ENCODE measurements at places on chromosomes 13 and 19.

- DNase-seq: no peak
These were observed 24.8 kb downstream of the UPF1 start for GRCh38 chr19:18856385-18857126.

DNA sequence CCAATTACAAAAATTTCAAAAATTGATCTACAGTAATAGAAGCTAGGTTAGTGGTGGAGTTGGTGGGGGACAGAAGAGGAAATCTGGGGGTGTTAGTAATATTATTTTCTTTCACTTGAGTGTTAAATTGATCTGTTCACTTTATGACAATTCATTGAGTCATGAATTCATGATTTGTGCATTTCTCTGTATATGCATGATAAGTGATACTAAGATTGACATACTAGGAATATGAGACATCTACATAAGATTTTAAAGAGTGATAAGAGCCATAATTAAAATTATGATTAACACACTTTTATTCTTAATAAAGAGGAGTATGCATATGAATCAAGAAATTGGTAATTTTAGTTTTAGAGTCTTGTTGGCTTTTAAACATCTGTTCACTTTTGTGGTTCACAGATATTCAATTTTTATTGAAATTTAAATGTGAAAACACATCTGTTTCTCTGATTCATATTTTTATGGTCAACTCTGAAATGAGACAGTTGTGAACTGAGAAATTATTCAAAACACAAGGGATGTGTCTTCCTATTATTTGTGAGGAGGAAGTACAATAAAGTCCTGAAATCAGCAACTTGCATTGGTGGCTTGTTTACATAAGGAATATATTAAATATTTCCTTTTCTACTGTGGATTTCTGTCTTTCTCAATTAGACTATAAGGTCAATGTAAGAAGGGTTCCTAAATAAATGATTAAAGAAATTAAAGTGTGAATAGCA is 196.5 kb downstream of the ITGBL1 start:
- DNase-seq: no peak

- DNase-seq: no peak
These were observed 69.8 kb downstream of the KCNRG start for GRCh38 chr13:50085063-50085462.

GRCh38 chr19:47049307-47049700 is 880 bp upstream of the TMEM160 start:
- no peak for DNase-seq

DNA sequence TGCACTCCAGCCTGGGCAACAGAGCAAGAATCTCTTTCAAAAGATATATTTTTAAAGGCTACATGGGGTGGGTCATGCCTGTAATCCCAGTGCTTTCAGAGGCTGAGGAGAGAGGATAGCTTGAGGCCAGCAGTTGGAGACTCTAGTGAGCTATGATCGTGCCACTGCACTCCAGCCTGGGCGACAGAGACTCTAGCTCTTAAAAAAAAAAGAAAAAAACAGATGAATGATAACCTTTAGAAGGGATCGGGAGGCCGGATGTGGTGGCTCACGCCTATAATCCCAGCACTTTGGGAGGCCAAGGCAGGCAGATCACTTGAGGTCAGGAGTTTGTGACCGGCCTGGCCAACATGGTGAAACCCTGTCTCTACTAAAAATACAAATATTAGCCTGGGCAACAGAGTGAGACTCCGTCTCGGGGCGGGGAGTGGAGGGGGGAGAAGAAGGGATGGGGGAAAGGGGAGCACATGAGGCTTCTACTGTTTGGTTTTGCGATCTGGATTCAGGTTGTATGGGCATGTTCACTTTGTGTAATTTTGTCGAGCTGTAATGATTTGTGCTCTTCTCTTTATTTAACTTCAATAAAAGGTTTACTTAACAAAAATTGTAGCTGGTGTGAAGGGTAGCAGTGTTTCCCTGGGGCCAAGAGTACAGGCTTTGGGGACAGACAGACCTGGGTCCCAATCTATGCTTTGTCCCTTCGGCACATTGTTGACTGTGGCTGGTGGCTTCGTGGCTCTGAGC is 1.1 kb upstream of the PSMC4 start:
- no peak for DNase-seq

GRCh38 chr13:75481176-75482069 is 546 bp downstream of the TBC1D4 start:
- no peak for DNase-seq

DNA sequence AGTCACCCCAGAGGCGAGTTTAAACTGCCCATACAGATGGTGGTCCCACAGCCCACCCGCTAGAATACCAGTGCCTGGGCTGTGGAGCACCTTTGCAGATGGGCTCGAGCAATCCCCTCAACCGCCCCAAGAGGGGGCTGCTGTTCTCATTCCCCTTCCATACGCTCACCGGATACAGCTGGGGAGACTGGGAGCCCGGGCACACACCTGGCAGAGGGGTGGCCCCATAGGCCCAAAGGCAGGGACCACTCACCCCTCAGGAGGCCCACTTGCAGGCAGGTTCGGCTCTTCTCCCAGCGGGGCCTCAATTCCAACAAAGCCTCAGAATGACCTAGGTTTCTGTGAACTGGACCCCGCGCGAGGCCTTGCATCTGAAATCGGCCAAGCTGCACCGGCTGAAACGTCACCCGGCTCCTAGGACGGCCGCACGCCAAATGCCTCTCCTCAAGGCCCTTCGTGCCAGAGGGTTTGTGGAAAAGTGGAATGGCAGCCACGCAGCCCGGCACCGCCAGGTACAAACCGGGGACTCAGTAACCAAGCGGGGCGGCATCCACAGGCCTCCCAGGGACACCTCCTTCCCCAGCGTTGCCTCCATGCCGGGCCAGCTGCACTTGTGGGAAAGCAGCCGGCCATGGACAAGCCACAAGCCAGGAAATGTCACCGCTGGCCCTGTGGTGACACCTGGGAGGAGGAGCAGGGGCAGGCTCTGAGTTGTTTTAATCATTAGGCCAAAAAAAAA is 18.7 kb downstream of the MLLT1 start:
- DNase-seq: peak; percentile 25

DNA sequence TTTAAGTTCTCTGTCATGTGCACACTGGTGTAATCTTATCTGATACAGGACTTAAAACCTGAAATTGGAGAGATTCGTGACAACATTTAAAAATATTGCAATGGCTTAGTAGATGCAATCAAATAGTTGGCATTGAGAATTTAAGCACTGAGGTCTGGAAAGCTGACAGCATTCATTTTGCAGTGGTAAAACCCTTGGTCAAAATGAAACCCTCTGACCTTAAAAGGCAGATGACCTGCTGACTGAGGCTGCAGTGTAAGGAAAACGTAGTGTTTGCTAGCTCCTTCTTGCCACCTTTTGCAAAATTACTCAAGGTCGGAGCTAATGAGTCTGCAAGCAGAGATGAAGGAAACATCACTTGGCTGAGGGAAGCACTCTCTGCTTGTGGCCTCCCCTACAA is 150.6 kb downstream of the KCTD12 start:
- DNase-seq: no peak

DNA sequence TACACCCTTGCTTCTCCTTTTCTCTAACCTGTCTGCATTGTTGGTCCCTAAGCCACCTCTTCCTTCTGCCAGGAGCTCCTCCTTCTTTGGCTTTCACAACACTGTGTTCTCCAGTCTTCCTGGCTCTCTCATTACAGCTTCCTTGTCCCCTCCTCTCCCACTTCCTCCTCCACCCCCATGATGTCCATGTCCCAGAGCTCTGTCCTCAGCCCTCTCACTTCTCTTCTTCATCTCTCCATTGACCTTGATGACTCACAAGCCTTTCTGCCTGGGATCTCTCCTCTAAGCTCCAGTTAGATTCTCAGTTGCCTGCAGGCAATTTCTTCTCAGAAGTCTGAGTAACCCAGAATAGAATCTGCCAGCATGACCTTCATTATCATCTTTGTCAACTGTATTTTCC is 100.3 kb upstream of the WASF3 start:
- no peak for DNase-seq

DNA sequence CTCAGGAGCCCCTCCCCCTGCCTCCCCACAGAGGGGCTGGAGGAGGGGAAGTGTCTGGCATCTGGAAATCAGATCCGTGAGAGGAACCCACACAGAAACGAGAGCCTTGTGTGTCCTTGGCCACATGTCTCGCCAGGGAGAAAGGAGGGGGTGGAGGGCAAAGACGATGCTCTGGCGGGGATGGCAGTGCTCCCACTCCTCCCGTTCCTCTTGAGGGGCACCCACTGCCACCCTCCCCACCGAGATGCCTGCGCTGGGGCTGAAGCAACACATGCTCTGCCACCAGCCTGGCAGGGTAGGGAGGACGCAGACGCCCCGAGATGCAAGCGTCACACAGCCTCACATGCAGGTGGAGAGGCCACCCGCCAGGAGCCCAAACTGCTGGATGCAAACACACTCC is 2.8 kb downstream of the ADGRL1 start:
- DNase-seq: no peak

DNA sequence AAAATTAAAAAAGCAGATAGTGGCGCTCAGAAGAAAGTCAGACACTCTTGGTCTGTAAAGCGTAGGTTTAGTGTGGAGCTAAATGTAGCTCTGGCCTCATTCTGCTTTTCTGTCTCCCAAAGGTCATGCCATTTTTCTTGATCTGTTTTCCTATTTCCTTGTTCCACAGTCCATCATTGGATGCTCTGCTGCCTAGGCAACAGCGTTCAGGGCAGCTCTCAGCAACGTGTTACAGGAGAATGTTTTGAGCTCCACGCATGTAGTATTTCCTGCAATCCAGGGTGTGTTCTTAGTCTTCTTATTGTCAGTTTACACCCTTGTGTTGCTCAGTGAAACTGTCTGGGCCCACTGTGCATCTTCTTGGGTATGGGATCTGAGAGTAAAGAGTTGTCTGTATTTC is 46.0 kb upstream of the PCDH8 start:
- DNase-seq: no peak

- peak; percentile 68 for DNase-seq
These were observed 13.5 kb upstream of the TPM4 start for GRCh38 chr19:16062789-16063188.

DNA sequence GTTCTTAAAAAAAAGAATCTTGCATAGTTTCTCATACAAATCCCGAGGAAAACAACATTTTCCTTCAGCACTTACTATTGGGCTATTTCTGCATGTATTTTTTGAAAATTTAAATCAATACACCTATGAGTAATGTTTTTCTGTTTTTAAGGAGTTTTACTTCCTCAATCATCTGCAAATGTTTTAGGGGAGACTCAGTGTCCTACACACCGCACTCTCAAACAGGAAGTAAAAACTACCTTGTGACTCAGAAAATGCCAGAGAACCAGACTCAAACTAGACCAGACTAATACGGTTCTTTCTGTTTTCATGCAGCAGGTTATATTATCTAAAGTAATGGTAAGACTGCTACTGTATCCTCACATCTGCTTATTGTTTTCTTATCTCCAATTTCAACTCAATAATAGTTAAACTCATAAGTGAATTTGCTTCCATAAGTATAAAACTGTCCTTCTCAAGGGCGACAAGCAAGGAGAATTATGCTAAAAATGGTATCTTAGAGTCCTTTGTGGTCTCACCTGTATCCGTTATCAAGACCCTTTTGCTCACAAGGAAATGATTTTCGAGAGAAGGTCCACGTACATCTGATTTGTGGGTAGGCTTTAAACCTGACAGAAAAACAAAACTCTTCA is 52.5 kb downstream of the FLT3 start:
- no peak for DNase-seq

DNA sequence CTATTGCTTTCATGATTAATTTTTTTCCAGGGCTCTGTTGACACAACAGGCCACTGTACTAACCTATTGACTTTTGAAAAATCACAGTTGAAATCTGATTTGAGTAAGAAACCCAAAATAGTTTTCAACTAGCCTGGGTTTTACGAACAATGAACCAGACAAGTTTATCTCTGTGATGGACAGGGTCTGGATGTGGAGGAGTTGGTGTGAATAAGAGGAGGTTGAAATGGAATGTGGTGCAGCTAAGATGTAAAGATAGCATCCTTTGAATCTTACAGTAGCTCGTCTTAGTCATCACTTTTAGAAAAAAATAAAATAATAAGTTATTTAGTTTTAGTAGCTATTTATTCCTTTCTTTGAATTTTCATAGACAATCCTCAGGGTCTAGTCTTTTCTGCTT is 8.3 kb upstream of the OXGR1 start:
- DNase-seq: no peak

- no peak for DNase-seq
These were observed 206.1 kb downstream of the DNAJC15 start for GRCh38 chr13:43229506-43229905.

GRCh38 chr13:36328821-36329220 is 17.4 kb downstream of the SPART start:
- no peak for DNase-seq

DNA sequence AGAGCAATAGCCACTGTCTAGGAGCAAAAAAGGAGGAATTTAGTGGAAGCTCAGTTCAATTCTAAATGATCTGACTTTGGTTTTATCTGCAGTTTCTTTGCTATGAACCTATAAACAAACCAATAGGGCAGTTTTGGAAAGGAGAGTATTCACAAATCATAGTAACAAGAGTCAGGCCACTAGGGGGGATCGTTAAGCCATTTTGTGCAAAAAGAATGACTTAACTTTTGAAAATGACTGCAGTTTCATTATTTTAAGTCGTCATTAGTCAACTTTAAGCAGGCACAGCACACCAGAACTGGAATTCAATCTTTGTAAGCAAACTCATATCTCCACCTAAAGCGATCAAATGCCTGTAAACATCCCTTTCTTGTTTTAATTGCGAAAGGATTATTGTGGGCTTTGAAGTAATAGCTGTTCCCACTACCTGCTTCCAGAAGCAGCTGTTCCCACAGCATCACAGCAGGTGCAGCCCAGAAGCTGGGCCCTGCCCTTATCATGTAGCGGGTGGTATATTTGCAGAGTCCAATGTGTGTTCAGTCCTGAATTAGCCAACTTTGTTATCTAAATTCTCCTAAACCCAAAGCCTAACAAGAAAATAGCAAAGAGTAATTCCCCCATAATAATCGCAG is 51.5 kb downstream of the SOX21 start:
- DNase-seq: no peak

GRCh38 chr13:21328201-21328600 is 130.9 kb downstream of the ZDHHC20 start:
- DNase-seq: no peak

GRCh38 chr19:42276821-42277220 is 7.8 kb downstream of the CIC start:
- DNase-seq: no peak

- no peak for DNase-seq
These were observed 634.4 kb upstream of the KLF12 start for GRCh38 chr13:74768521-74769085.

- no peak for DNase-seq
These were observed 61.1 kb downstream of the IRS2 start for GRCh38 chr13:109725297-109725696.

DNA sequence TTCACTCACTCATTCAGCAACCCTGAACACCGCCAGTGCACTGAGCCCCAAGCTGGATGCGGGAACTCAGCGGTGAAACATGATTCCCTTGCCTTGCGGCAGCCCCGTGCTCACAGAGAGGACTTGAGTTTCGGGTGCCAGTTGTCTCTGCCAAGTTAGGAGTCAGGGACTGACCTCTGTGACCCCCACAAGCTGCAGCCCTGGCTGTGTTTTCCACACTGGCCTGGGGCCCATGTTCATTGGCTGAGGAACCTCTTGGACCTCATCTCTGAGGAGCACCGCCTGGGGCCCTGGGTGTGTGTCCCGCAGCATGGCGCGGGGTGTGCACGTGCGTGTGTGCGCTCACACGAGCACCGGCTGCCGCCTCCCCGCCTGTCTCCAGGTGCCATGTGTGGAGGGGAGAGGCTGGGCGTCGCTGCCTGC is 31.0 kb downstream of the CAPN12 start:
- DNase-seq: no peak

- DNase-seq: no peak
These were observed 24.2 kb upstream of the C13orf46 start for GRCh38 chr13:113997845-113998751.

GRCh38 chr13:102692491-102692826 is 2.4 kb downstream of the METTL21C start:
- no peak for DNase-seq

Data from stimulated activated CD4-positive, alpha-beta T cell treated with anti-CD3 and anti-CD28 coated beads, Interleukin-15, amount 100 ng/mL, for 48 hours (primary cell).